ENCODE measurements at places on chromosomes 16 and 17. TPM values are rescaled to one million over a fixed set of nuclear protein-coding genes. Genes with fewer than 3 reads are reported as not detected.

- DNase-seq, result no peak
These were observed 50.0 kb upstream of the CCL1 start for GRCh38 chr17:34412965-34413441.

Gene IGSF6
- total RNA-seq, result 1.6 TPM

Gene ZFHX3
- 9.2 TPM for total RNA-seq

Gene TMEM238L
- not detected for total RNA-seq

Gene CES5A
- total RNA-seq, result not detected

Gene CCDC200
- not detected for total RNA-seq

DNA sequence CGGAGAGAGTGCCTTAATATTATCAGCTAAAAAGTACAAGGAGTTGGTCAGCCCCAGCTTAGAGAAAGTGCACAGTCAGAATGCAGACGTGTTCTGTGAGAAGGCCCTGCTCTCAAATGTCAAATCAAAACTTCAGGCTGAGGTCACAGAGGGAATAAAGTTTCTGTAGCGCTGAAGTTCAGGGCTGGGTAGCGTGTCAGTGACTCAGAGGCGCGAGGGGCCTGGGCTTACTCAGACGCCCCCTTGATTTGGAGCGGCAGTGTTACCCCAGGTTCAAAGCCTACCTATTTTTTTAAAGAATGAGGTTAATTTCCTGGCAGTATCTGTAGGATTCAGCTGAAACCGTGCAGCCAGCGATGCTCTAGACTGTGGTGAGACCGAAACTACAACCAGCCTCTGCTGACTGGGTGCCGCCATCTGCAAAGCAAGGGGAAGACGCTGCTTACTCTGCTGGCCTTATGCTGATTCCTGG lies 4.8 kb downstream of the CIAO3 start:
- DNase-seq, result no peak

Gene TLE7
- total RNA-seq, result not detected

GRCh38 chr16:81265658-81266451 lies 27.4 kb downstream of the BCO1 start:
- DNase-seq, result peak; percentile 65

All from right atrium auricular region (tissue), 2 donors.